ENCODE measurements at places on chromosomes 7 and 10.
A peak's percentile ranks its signal among the peaks of the same experiment; 100 is the strongest.

GRCh38 chr7:72336382-72336631, 75.8 kb downstream of the CALN1 start:
- DNase-seq, result no peak

DNA sequence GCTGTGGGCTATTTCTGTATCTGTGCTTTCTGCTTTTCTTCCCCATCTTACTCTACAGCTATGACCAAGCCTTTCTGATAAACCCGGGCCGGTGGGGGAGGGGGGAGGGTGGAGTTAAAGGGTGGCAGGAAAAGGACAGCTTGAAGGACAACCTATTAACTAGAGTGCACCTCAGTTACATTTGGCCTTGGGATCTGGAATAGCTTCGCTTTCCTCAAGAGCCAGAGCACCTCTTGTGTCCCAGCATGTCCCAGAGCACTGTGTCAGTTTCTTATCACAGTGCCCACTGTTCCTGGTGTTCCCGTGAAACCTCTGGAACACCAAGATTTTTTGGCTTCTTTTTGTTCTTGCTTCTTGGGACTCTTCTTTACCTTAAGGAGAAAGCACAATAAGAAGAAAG, 160.6 kb downstream of the NSUN6 start:
- no peak for DNase-seq

DNA sequence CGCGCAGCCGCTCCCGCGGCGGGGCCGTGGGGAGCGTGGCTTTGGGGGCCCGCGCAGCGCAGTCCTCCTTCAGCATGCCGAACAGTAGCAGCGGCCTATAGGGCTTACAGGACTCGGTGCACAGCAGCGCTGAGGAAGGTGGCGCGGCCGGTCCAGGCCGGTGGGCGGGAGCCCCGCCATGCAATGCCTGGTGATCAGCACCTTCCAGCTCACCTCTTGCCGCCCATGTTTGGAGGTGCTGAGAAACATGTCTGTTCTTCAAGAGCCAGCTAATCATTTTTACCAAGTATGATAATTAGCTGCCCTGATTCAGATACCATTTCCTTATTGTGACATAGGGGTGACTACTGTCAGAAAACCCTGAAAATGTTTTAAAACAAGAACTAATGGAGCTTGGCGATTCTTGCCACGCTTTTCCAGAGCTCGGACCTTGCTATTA, 33.5 kb upstream of the SFTPD start:
- DNase-seq, result no peak

- DNase-seq, result no peak
Measured at GRCh38 chr10:11522821-11523245, 88.6 kb downstream of the USP6NL start.

DNA sequence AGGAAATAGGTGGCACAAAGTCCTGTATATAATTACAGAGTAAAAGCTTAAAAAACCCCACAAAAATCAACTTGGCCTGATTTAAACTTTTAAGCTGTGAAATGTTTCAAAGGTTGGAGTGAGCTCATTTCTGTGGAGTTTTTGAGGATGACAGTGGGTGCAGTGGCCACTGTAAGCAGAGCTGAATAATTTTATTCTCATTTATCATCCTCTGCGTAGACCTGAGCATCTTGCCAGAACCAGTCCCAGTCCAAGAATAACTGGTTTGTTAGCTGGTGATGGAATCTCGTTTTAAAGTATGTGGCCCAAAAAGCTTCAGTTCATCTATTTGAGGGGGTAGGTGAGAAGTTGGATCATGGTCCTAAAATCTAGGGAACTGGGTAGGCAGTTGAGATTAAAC, 4.4 kb downstream of the BMPER start:
- DNase-seq, result no peak

DNA sequence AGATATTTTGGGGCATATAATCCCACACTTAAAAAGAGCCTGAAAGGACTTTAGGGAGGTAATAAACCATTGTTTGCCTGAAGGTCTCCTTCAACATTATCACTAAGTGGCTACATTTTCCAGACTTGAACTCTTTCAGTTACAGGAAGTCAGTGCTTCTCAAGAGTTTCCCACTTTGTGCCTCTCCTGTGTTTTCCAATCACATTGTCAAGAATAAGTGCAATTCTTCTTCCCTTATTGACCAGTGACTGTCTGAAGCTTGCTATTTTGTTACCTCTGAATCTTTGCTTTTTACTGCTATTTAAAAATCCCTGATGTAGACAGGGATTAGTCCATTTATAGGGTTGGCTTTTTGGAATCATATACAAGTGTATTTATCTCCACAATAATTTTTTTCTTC, 346.7 kb upstream of the ANKRD30A start:
- no peak for DNase-seq

DNA sequence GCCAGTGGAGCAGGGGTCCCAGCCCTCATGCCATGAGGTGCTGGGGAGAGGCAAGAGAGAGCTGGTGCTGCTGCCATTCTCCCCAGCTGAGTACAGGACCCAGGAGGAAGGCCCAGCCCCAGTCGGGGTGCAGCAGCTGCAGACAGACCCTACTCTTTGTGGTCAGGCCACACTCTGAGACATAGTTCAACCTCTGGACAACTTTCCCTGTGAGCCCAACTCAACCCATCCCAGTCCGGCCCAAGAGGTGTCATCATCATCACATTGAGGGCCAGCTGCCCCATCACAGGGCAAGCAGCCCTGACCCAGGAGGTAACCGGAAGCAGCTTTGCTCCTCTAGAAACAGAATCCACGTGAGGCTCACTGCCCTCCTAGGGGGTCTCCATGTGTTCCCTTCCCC, 133.8 kb upstream of the KCNMA1 start:
- DNase-seq, result no peak

GRCh38 chr10:67722113-67722512, 26.1 kb upstream of the CTNNA3 start:
- no peak for DNase-seq

DNA sequence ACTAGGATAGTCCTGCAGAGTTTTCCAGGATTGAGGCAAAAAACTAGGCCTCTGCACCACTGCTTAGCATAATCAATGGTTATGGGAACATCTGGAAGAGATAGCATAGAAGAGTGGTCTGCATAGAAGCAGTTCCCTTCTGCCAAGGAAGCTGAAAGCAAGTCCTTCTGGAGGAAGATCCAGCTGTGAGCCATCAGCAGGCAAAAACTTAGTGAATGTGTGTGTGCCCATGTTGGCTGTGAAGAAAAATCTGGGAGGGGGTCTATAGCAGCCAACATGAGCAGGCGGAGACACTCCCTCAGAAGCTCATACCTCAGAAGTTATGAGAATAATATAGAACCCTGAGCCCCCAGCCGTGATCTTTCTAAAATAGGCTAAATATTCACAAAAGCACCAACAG, 228.1 kb upstream of the STEAP1 start:
- no peak for DNase-seq

DNA sequence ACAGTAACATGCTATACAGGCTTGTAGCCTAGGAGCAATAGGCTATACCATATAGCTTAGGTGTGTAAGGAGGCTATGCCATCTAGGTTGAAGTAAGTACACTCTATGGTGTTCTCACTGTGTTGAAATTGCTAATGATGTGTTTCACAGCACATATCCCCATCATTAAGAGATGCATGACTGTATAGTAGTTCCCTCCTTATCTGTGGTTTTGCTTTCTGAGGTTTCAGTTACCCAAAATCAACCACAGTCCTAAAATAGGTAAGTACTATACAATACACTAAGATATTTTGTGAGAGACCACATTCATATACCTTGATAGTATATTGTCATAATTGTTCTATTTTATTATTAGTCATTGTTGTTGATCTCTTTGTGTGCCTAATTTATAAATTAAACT, 12.7 kb downstream of the FZD1 start:
- DNase-seq, result no peak

DNA sequence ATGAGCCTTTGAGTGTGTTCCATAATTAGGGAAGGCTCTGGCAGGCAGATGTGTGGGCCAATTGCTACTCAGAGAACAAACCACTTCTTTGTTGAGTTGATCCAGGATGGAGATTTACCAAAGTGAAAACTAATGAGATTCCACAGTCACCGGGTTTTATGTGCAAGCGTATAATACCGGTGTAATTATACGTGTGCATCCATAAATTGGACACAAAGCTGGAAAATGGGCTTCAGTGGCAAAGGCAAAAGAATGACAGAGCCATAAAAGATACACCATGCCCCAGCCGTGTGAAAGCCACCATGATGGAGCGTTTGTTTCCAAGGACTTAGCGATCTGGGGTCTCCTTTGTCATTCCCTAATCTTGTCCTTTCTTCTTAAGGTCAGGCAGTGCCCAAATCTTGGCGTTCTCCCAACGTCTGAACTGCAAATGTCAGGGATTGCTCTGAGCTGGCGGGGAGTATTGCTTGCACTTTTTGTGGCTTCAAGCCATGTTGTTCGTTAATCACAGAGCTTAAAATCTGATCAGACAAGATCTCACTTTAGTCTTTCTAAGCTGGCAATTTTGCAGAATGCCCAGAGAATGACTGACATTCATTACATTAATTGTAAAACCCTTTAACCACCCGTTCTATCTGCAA, 70.1 kb downstream of the NPTX2 start:
- DNase-seq, result peak; percentile 12

- peak; percentile 37 for DNase-seq
Measured at GRCh38 chr10:30002426-30003266, 56.7 kb downstream of the JCAD start.

DNA sequence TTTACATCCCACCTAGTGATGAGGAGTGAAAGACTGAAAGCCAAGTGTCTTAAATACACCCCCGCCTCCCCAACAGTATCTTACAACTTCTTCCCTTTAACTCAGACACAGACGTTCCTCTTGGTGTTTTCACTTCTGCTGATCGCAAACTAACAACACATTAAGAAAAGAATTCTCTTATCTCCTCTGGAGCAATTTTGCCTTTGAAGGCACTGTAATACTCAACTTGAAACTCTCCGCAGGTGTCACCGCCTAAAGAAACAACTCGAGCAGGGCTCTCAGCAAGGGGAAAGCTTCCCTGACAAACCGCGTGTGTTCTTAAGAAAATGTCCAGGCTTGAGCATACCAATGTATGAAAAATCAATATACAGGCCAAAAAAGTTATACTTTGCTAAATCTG, 452 bp downstream of the SEMA3C start:
- DNase-seq, result peak; percentile 64

- DNase-seq, result no peak
Measured at GRCh38 chr7:130232209-130232608, 24.5 kb downstream of the SSMEM1 start.

DNA sequence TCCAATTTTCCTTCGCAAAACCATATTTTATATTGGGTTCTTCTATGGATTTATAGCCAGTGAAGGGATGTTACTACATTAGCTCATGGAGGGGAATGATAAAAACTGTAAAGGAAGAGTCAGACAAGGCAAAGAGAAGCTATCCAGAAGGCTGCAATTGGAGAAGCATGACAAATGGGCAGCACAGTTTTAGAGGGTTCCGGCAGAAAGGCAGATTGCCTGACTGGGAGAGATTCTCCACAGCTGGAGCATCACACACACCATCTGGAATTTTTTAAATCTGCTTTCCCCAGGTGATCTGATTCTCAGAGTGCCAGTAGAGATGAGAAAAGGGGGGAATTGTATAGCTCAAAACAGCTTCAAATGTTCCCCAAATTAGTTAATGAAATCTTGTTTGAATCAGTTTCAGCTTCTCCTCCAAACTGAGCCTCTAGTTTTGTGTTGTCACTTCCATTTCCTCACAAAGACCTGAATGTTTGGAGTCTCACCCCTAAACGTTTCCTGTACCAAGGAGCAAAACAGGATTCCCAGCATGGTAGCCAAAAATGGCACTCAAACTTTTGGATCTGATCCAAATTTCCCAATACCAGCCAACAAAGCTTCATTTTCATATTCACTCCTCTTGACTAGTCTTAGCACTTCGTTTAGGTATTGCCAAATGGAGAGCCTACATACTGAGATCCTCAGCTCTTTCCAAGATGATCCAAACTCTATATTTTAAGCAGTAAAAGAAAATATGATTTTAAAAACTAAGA, 177.5 kb downstream of the HPSE2 start:
- no peak for DNase-seq

GRCh38 chr10:35130663-35131062, 4.0 kb downstream of the CREM start:
- no peak for DNase-seq

- DNase-seq, result no peak
Measured at GRCh38 chr10:120980279-120981255, 129.4 kb downstream of the WDR11 start.

GRCh38 chr7:672891-673290, 53.6 kb upstream of the DNAAF5 start:
- no peak for DNase-seq

DNA sequence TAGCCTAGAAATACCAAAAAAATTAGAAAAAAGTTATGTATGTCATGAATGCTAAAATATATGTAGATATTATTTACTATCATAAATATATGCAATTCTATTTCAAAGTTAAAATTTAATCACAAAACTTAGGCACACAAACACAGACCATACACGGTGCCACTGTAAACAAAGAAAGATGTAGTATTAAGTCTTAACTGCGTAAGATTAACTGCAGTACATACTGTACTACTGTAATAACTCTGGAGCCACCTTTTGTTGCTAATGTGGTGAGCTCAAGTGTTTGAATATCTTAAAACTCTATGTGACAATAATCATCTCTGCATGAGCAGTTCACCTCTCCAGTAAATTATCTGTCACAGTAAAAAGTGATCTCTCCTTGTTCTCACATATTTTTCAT, 23.6 kb downstream of the GDI2 start:
- no peak for DNase-seq

GRCh38 chr10:98391578-98391991, 23.4 kb downstream of the PYROXD2 start:
- peak; percentile 29 for DNase-seq

- no peak for DNase-seq
Measured at GRCh38 chr7:1692515-1693418, 22.7 kb downstream of the ELFN1 start.

DNA sequence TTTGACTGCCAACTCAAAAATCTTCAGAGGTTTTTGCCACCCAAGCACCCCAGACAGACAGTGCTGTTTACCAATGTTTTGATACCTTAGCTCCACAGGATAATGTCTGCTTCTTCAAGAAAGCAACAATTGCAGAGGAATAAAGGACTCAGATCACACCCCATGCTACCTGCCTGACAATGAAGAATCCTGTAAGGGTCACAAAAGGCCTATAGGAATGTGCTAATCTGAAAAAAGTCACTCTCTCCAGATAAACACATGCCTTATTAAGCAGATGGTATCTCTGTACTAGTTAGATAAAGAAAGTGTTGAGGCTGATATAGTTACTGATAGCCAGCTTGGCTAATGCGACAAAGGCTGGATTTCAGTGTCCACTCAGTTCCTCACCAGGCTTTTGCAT, 1076.7 kb upstream of the SORCS1 start:
- DNase-seq, result no peak

GRCh38 chr7:55483046-55483445, 89.3 kb downstream of the VOPP1 start:
- no peak for DNase-seq

- DNase-seq, result no peak
Measured at GRCh38 chr10:72379776-72380175, 25.1 kb upstream of the DNAJB12 start.

All from pons (tissue), 1 donor.